ENCODE measurements at places on chromosomes 11 and 22. TPM values are rescaled to one million over a fixed set of nuclear protein-coding genes. Genes with fewer than 3 reads are reported as not detected.

The YPEL1 gene
- total RNA-seq: 8.2 TPM

The MPZL2 gene
- 49.6 TPM for total RNA-seq

GRCh38 chr11:19027829-19028595 lies 32.5 kb downstream of the MRGPRX2 start:
- DNase-seq: no peak

DNA sequence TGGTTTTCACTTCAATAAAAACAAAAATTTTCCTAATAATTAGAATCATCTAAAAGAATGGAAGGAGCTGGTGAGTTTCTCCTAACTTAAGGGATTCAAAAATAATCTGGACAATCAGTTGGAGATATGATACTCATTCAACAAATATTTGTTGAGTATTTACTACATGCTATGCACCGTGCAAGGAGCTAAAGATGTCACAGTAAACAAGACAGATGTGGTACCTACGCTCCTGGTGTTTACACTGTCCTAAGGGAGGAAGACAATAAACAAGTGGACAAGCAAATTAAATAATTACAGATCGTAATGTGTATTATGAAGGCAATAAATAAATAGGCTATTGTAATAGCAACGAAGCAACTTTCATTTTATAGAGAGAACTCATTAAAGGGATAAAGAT lies 9.9 kb upstream of the SPON1 start:
- no peak for DNase-seq

GRCh38 chr11:117076941-117077691 lies 21.1 kb downstream of the SIK3 start:
- DNase-seq: no peak

GRCh38 chr11:126350836-126351235 lies 4.7 kb upstream of the ST3GAL4 start:
- no peak for DNase-seq

DNA sequence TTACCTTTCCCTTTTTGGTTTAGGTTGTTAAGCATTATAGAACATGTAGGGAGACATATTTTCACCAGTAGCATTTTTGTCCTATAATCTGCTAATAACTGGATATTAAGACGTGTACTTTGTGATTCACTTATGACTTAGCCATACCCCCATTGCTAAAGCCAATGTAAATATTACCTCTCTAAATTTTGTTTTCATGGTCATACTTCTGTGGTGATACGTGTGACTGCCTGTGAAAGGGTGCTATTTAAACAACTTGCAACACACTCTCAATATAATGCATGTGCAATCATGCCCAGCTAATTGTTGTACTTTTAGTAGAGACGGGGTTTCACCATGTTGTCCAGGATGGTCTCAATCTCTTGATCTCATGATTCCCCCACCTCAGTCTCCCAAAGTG lies 36.2 kb upstream of the PAK1 start:
- DNase-seq: no peak

DNA sequence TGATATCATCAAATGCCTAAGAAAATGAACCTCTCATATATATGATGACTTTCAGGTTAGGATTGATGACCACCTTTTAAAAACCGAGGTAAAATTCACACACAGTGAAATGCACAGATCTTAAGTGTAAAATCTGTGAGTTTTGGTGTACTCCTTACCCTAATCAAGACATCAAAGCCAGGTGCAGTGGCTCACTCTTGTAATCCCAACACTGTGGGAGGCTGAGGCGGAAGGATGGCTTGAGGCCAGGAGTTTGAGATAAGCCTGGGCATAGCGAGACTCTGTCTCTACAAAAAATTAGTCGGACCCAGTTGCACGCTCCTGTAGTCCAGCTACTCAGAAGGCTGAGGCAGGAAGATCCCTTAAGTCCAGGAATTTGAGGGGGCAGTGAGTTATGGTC lies 140.4 kb downstream of the UVRAG start:
- no peak for DNase-seq

Measured in sciatic nerve (tissue), 2 donors.